ENCODE measurements at places on chromosomes 5 and 9.

DNA sequence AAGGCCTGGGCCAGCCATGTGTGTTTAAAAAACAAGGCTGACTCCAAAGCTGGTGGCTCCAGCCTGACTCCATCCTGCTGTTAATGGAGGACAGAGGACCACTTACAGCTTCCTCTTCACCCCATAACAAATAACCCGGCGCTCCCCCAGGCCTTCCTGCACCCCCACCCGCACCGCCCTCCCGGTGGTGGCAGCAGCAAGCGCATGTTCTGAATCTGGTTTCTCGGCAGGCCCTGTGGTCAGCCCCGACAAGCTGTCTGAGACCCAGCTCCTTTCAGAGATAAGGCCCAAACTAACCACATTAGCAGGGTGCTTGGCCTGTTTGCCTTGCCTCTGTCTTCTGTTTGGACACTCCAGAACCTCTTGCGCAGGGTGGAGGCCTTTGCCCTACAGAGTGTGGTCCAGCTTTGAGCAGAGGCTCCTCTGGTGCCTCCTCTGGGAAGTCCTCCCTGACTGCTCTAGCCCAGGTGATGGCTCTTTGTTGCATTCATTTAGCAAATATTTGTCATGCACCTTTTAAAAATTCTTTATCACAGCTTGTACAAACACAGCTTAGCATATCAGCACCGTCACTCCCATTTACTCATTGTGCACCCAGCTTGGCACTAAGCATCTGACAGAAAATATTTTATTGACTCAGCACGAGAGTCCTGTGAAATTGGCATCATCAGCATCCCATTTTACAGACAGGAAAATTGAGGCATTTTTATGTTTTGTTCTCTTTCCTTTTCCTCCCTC is 78.4 kb downstream of the NDFIP1 start:
- no peak for DNase-seq

- no peak for DNase-seq
These were observed 616.2 kb downstream of the DNAH5 start for GRCh38 chr5:13328316-13328715.

- DNase-seq: no peak
These were observed 78.8 kb downstream of the FSTL4 start for GRCh38 chr5:133533541-133533940.

DNA sequence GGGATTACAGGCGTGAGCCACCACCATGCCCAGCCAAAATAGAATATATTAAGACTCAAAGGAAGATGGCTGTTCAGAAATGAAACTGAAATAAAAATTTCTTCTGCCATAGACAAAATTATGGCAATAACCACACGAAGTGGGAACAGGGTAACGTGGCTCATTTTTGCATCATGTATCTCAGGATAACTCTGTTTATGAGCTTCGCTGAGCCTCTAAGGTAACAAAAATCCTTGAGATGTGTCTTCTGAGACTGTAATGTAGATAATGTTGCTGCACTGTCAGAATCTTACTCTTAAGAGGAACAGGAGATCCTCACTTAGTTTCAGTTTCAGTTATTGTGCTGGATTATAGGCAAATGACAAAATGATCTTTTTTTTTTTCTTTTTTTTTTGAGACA is 153.8 kb downstream of the GOLPH3 start:
- DNase-seq: no peak

- DNase-seq: no peak
These were observed 91.0 kb downstream of the FREM1 start for GRCh38 chr9:14819183-14819582.

- no peak for DNase-seq
These were observed 162.8 kb downstream of the KCTD16 start for GRCh38 chr5:144333336-144333920.

DNA sequence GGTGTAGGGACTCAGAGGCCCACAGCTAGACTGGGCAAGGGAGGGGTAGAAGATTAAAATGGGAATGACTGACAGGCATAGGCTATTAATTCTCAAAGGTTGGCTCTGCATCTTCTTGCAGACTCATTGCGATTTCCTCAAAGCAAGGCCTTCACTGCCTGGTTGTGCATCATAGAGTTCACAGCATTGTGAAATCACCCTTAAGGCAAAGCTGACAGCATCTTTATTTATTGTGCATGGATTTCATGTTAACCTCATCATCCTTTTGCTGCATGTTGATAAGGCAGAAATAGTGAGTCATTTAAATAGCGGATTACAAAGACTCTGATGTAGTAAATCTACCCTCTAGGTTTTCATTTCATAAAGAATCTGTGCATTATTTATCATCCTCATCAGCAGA is 13.6 kb upstream of the PALM2AKAP2 start:
- no peak for DNase-seq

- no peak for DNase-seq
These were observed 72.3 kb downstream of the GCNT1 start for GRCh38 chr9:76531231-76531780.

All from C1 segment of cervical spinal cord (tissue), 14 donors.